ENCODE measurements at places on chromosomes 5 and 9.
A peak's percentile ranks its signal among the peaks of the same experiment; 100 is the strongest.

DNA sequence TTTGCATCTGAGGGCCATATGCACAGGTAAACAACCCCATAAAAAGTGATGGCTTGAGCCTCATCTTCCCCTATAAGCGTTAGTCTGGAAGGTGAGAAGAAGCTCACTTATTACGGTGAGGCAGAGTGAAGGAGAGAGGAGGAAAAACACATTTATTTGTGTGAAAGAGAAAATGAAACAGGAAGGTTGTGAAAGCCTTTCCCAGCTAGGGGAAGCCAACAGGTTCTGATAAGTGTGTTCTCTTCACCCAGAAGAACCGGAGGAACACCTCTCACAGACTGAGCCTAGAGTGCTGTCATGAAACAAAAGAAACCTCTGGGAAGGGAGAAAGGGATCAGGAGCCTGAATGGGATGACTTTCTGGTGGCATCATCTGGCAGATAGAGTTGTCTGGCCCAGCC lies 192.5 kb downstream of the PTTG1 start:
- DNase-seq = no peak

DNA sequence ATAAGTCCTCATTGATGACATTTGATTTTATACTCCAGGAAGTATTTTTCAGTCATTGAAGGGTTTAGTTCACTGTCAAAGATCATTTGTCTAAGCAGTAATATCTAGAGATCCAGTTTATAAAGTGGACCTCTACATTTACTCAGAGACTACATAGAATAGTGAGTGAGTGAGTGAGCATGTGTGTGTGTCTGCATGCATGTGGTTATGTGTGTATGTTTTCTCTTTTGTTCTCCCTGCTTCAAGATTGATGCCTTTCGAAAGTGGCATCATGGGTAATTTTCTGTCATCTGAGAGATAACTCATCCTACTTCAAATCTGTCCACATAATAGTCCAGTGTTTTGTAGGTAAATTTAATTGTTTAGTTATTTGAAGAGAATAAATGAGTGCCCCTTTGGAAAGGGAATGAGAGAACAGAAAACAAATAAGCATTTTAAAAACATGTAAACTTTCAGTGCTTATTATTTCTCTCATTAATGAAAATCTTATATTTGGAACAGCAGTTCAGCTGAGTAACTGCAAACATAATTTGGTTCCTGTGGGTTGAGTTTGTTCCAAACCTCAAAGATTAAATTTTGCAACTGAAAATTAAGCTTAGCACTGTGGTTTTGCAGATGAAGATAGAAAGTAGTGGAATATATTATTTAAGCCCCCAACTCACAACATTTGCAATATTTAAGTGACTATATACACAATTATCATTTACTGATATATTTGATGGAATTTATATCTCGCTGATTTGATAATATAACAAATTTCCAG lies 1295.1 kb upstream of the C9orf72 start:
- peak; percentile 23 for DNase-seq

DNA sequence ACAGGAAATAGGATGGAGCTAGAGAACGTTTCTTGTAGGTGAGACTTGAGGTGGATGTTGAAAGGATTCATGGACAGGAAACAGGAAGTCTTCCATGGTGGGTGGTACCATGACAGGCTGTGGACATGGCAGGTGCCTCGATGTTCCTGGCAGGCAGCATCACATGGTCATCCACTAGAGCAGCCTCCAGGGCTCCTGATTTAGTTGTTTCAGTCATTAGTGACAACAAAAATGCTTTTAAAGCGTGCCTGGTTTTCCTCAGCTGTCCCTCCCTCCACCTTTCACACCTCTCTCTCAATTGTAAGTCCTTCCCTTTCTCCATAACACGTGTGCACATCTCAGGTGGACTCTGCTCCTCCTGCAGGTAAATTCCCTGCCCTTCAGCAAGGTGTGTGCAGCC lies 25.2 kb upstream of the ASPN start:
- DNase-seq = no peak

GRCh38 chr5:14587150-14587549 lies 5.6 kb downstream of the OTULINL start:
- peak; percentile 92 for DNase-seq

DNA sequence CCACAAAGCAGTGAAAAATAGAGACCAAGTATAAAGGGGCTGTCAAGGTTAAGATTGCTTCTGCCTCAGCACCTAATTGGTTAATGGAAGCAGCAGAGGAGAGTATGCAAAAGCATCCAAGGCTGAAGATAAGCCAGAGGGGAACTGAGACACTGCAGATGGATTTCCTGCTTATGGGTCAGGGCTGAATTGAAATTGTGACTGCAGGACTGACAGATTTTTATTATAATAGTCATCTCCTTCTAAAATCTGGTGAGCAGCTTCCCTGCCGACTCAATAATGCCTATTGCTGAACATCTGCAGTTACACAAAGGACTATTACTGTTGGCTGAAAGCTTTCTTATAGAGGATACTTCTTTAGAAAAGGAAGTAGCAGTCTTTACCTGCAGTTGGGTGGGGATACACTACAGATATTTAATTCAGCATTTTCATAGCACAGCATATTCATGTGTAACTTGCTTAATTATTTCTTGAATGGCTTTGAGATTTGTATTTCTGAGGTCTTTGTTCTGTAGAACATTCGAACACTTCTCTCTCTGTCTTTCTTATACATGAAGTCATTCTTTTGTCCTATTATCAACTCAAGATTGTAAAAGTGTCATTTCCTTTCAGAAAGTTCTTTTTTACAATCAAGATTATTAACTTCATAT lies 363.0 kb upstream of the RIOK2 start:
- DNase-seq = peak; percentile 26

- DNase-seq = peak; percentile 19
Measured at GRCh38 chr9:106420511-106420944, 442.4 kb upstream of the ZNF462 start.

DNA sequence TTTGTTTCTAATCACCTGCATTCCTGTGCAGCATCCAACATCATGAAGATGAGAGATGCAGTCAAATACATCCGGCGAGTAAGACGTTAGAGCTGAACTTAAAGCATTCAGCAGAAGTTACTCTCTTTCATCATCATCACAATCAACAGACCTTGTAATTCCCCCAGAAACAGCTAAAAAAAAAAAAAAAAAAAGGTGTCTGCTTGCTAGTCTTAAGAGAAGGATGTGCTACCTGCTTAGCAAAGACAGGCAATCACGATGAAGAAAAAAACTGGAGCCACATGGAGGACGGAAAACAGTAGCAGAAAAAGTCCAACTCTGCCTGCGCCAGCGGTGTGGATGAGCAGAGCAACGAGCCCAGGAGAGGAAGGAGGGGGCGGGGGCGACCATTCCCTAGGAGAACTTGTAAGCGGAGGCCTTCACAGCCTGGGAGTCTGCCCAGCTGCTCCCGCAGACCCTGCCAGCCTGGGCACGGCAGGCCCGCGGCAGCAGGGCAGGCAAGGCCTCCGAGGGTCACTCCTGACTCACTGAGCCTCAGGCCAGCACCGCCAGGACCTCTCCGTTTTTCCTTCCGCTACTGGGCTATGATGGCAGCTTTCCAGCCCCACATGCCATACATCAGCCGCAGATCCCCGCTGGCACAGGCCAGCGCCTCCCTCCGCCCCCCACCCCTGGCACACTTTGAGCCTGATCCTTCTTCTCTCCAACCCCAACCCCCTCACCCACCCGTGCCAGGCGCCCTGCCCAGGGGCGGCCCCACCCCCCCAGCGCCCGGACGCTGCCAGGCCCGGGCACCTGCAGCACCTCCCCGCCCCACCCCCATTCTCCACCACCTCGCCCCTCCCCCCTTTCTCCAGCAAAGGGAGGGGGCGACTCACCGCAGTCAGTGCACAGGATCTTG lies 1.4 kb downstream of the NRG2 start:
- DNase-seq = no peak

DNA sequence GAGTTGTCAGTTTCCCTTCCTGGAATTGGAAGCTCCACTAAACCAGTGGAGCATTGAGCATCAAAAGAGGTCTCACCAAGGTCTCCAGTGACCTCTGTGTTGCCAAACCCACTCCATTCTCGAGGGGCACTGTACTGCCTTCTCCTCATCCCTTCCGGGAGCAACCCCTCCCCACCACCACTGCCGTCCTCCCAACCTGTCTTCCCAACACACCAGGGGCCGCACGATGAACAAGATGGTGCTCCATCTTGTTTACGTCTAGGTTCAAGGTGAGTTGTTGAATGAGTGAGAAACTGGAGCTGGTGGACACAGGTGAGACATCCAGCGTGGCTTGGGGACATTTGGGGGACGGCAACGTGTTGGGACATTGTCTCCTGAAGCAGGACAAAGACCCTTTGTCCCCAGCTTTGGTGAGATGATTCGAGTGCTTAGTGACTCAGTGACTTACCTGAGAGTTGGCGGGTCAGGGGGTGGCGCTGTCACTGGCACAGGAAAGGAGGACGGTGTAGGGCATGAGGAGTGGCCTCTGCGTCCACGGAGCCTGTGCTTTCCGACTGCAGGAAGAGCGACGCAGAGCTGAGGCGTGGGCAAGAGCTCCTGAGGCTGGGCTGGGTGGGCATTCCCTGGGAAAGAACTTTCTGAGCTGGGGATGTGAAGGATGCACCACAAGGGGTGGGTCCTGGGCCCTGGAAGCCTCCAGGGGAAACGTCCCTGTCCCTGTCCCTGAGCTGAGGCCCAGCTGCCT lies 44.8 kb upstream of the RNU6ATAC start:
- DNase-seq = no peak

Measured in MV-4-11 (cell line).